Effector CD8-positive, alpha-beta T cell (primary cell): ENCODE measurements at places on chromosomes 7 and 10.

- DNase-seq, result no peak
These were observed 198.2 kb downstream of the MAD1L1 start for GRCh38 chr7:2034291-2035201.

DNA sequence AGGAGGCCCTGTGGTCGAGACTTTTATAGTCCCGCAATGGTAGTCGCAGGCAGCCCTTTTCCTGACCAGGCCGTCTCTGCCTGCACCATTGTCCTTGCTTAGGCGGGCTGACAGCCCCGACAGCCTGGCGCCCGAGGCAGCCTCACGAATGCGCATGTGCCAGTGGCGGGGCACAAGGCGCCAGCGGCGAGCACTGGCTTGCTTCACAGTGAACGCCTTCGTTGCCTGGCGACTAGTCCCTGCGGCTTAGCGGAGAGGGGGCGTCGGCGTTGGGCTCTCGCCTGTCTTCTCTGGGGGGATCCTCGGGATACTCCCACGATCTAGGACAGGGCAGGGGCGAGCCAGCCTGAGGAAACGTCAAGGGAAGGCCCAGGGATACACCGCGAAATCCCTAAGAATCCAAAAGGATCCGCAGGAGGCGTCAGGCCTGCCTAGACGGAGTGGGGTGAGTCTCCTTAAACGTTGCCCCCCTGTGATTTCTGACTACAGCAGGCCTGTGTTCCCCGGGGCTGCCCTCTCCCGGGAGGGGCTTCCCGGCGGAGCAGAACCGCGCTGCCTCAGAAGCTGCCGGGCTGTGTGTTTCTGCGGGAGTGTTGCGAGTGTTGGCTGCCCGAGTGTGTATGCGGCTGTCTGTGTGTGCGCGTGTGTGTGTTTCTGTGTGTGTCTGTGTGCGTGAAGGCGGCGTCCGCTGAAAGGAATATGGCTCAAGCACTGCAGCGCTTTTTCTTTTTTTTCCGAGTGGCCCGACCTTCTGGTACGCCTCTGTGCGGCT lies 20.5 kb upstream of the ZNF273 start:
- DNase-seq, result no peak

GRCh38 chr7:7177044-7177517 lies 5.3 kb upstream of the C1GALT1 start:
- no peak for DNase-seq

DNA sequence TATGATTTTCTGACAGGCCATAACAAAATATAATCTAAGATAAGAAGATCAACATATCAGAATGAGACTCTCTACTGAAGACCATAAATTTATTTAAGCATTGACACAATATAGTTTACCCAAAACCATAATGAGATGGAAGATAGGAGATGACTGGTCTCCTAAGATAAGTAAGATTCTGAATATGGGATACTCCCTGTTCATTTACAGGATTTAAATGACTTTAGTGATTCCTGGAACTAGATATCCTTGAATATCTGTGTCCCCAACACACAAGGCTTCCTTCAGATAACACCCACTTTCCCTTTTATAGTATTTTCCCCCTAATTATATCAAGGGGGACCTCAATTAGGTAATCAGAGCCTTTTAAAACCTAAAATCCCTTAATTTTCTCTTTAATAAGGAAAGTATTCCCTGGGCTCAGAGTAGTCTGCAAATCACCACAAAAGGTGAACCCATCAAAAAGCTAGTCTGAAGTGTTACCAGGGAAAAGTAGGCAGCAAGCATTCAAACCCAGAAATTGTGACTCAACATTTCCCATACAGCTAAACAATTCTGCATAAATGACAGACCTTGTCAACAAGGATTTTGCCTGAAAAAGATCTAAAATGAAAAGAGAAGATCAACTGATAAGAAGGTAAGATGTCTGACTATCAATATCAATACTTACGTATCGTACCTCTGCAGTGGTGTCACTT lies 99.9 kb downstream of the CNOT4 start:
- no peak for DNase-seq

DNA sequence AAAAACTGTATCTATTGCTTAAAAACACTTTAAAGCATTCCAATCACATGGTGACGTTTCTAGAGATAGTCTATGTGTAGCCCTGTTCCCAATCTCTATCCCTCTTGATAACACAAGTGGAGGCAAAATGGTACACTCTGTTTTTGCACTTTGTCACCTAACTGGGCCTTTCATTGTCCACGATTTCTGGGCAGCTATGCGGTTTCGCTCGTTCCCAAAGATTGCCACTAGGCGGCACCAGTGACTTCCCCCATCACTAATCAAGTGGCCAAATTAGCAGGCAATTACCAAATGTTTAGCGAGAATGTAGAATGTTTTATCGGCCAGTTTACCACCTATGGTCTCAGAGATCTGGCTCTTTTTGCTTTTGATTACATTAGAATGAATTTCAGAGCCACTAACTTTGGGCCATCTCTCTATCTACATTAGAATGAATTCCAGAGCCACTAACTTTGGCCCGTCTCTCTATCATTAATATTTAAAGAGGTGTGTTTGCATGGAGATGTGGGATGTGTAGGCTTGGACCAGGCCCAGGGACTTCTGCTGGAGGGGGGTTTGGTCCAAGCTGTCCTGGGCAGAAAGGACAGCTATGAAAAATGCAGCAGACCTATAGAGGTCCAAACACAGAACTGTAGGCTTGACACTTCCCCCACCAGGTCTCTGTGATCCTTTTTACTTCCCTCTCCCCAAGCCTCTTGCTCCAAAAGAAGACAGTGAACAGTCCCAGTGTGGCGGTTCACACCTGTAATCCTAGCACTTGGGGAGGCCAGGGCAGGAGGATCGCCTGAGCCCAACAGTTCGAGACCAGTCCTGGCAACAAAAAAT lies 90.1 kb downstream of the EPC1 start:
- DNase-seq, result peak; percentile 43

- no peak for DNase-seq
These were observed 506.0 kb downstream of the POM121L12 start for GRCh38 chr7:53541475-53541874.

DNA sequence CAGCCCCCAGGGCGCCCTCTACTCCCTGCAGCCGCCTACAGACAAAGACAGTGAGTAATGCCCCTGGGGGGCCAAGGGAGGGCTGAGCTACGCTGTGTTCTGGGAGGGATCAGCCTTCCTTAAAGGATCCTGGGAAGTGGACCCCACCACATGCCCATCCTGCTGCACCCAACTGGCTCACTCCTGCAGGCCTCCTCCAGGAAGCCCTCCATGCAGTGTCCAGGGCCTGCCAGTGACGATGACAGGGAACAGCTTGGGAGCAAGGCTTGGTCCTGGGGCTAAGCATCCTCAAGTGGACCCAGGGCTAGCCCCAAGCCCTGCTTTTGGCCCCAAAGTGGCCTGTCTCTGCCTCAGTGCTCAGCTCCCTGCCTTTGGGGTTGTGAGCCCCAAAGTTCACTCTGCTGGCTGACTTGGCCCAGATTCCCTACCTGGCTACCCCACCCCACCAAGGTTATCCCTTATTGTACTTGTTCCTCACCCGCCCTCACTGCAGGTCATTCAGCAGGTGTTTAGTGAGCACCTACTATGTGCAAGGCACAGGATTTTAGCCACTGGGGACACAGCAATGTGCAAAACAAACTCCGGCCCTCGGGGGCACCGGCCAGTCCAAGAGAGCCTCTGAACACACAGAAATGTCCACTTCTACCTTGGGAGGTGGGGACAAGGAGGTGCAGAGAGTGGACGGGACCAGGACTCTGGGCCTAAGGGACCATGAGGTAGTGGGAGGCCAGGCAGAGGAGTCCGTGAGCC lies 83.5 kb downstream of the MYL10 start:
- no peak for DNase-seq

- no peak for DNase-seq
These were observed 393.1 kb upstream of the STEAP1 start for GRCh38 chr7:89761173-89761572.

- no peak for DNase-seq
These were observed 5.9 kb downstream of the CPA2 start for GRCh38 chr7:130272381-130273080.

- DNase-seq, result no peak
These were observed 282.4 kb downstream of the HPSE2 start for GRCh38 chr10:98953251-98953650.

DNA sequence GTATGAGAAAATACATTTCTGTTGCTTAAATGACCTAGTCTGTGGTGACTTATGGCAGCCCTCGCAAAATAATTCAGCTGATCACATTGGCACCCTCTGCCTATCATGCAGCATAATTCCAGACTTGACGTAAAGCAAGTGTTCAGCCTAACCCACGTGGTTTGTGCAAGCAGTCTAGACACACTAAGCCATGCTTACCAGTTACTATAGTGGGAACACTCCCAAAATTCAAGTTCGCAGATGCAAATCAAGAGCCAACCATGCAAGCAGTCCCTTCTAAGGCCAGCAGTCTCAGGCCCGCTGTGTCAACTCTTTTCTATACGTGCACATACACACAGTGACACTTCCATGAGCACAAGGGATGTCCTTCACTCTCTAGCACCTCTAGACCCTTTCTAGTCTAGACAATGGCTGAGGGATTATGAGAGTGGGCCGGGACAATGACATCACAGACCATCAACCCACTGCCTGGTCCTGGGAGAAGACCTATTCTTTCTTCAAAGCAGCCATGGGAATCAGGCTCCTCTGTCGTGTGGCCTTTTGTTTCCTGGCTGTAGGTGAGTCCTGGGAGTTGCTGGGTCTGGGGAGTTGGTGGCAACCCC lies 29.0 kb upstream of the PRSS1 start:
- DNase-seq, result no peak

- DNase-seq, result no peak
These were observed 92.2 kb downstream of the AVL9 start for GRCh38 chr7:32587411-32587948.

GRCh38 chr7:99380823-99381663 lies 6.5 kb downstream of the ARPC1B start:
- DNase-seq, result peak; percentile 86

GRCh38 chr10:14810969-14811953 lies 26.6 kb downstream of the CDNF start:
- DNase-seq, result no peak

DNA sequence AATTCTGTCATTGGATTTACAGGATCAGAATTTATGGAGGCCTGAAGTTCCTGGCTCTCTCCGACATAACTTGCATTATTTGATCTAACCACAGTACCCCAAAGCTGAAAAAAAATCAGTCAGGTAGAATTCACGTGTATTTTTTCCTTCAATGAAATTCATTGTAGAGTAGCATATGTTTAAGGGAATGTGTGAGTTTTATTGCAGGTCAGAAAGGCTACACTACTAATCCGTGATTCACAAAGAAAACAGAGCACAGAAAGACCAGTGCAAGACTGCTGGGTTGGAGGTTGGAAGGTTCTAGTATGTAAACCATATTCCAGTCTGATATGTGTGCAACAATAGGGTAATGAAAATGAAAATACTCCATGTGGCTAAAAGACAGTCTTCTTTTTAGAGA lies 247.0 kb upstream of the FERD3L start:
- no peak for DNase-seq

DNA sequence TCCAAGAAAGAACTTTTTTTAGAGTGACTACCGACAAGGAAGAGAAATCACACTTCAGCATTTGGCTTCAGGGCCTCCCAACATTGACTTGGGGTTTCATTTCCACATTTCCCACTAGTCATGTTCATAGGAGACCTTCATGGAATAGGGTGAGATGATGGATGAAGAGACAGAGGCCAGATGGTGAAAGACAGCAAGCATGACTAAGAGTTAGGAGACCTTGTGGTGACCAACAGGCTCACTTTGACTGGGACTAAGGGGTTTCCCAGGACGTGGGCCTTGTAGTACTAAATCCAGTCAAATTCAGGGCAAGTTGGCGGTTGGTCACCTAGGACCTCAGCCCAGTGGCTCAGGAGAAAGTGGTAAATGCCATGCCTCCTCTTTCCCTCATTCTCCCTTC lies 3.0 kb upstream of the GIMAP5 start:
- no peak for DNase-seq

DNA sequence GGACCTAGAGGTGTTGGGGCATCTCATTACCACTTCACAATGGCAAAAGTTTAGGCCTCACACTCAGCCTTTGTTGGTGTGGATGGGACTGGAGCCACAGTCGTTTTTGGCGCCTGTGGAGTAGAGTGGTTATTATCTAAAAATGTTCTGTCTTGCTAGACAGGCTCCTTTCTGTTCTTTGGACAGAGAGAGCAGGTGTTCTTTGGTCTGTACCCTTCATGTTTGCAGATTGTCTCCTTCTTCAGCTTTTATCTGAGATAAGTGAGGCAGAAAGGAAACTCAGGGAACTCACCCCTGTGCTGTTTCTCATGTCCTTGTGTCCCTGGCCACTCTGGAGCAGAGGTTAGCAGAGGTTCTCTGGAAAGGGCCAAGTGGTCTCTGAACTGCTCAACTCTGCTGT lies 103.7 kb downstream of the CCNY start:
- no peak for DNase-seq

DNA sequence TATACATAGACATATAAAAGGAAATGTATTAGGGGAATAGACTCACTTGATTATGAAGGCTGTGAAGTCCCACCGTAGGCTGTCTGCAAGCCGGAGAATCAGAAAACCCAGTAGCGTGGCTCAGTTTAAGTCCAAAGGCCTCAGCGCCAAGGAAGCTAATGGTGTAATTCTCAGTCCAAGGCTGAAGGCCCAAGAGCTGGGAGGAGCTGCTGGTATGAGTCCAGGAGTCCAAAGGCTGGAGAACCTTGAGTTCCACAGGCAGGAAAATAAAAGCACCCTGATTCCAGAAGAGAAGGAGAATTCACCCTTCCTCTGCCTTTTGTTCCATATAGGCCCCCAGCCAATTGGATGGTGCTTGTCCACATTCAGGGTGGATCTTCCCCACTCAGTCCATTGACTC lies 166.2 kb upstream of the TAC1 start:
- DNase-seq, result no peak

DNA sequence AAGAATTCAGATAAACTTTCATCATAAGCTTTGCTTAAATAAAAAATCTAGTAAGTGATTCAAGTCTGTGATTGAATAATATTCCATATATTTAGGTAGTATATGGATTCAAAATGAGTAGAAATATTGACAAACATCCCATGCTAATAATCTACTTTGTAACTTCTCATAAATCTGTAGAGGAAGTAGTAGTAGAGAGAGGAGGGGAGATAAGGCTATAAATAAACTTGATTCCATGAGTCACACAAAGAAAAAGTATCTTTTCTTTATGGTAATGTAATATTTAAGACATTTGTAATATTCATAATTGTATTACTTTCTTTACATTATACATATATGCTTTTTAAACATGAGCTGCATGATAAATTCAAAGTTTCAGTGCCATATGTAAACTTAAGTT lies 25.6 kb upstream of the CD36 start:
- no peak for DNase-seq

DNA sequence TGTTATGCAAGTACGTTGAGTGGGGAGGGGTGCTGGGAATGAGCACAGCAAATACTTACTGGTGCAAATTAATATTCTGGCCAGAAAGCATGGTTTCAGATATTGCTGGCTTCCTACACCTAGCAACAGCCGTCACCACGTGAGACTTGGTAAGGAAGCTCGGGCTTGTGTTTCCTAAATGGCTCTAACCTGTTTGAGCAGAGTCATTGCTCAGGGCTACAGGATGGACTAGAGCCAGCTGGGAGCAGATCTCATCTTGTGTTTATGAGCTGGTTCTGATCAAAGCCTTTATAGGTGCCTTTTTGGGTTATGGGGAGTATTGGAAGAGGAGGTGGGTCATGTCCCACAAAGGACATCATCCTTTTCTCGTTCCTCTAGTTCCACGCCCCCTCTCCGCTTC lies 200.3 kb downstream of the BUB3 start:
- DNase-seq, result no peak

- no peak for DNase-seq
These were observed 2.7 kb downstream of the CAV1 start for GRCh38 chr7:116527521-116527920.

- DNase-seq, result no peak
These were observed 259.5 kb upstream of the HGF start for GRCh38 chr7:82029236-82029913.
